Fibroblast of upper back skin (primary cell): ENCODE measurements at places on chromosomes 16 and 17.

- DNase-seq = peak; percentile 57
These were observed 1.1 kb upstream of the USP32 start for GRCh38 chr17:60392845-60393702.

GRCh38 chr16:84911486-84912216 lies 91.9 kb downstream of the CRISPLD2 start:
- no peak for DNase-seq

DNA sequence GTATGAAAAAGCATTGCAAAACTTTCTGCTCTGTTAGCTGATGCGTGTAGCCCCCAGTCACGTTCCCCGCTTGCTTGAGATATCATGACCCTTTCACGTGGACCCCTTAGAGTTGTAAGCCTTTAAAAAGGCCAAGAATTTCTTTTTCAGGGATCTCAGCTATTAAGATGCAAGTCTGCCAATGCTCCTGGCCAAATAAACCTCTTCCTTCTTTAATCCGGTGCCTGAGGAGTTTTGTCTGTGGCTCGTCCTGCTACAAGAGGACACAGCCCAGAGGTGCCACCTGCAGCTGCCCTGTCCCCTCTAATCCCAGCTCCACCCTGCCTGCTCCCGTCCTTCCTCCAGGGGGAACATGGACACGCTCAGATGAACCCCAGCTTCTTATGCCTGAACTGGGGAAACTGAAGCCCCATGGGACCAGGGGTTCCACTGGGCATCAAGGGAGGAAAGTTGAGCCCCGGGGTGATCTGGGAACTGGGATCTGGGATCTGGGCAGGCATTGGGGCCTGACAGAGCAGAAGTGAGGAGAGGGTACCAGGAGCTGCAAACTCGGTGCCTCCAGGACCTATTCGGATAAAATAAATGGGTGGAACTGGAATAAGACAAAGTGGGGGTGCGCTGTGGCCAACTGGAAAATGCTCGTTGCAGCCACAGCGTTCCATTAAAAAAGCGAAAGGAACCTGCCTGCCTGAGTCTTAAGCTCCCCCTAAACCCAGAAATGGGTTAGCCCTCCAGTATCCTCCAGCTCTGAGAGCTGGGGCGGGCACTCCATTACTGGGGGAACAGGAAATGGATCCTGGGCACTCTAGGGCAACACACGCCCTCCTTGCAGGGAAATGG lies 19.7 kb downstream of the QPRT start:
- no peak for DNase-seq

GRCh38 chr16:85897382-85897781 lies 1.6 kb upstream of the IRF8 start:
- no peak for DNase-seq

DNA sequence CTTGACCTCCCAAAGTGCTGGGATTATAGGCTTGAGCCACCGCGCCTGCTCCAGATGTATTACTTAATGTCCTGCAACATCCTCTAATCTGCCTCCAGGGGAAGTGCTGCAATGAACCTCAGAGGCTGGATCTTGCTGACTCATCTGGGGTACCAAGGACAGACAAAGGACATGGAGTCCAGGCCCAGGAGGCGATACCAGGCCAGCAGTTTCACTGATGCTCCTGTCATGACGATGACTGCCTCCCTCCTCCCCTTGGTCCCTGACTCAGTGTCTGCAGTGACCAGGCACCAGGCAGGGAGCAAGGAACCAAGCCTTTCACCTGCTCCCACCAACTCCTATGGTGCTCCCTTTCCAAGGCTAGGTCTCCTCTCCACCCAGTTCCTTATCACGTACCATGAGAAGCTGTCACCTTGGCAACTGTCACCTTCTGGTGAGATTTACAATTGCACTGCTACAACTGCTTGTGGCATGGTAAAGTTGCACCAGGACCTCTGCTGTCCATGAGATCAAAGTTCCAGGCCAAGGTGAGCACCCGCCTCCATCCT lies 21.6 kb upstream of the PHOSPHO1 start:
- no peak for DNase-seq

DNA sequence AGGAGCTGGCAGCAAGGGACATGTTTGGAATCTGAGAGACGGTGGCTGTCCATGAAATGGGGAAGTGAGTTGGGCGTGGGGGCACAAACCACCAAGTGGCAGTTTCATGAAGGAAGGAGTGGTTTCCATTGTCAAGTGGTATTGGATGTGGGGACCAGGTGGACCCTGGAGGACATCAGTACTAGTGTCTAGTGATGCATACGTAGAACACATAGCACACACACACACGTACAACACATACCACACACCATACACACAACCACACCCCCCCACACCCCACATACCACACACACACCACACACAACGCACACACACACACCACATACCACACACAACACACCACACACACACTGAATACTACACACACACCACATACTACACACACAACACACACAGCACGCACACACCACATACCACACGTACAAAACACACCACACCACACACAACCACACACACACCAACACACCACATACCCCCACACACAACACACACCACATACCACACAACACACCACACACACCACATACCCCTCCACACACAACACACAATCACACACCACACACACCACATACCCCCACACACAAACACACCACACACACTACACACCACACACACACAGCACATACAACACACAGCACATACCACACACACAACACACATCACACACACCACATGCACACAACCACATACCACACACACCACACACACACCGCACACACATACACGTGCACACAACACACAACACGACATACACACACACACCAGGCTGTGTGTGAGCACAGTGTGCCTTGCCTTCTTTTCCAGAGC lies 41.1 kb upstream of the GSE1 start:
- no peak for DNase-seq

DNA sequence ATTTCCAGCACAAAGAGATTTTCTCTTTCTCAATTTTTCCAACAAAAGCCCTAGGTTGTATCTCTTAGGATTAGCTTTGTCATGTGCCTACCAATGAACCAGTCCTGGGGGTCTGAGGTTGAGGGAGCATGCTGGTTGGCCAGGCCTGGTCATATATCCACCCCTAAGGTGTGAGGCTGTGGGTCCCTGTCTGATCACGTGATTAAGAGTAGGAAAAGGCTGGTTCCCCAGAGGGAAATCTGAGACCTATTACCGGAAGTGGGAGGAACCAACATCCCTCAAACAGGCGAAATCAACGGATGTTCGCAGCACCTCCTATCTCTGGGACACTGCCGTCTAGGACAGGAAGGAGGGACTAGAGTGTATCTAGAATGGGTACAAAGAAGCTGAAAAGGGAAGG lies 185.7 kb upstream of the IRX5 start:
- no peak for DNase-seq

GRCh38 chr17:17028059-17028877 lies 14.0 kb upstream of the MPRIP start:
- peak; percentile 56 for DNase-seq

DNA sequence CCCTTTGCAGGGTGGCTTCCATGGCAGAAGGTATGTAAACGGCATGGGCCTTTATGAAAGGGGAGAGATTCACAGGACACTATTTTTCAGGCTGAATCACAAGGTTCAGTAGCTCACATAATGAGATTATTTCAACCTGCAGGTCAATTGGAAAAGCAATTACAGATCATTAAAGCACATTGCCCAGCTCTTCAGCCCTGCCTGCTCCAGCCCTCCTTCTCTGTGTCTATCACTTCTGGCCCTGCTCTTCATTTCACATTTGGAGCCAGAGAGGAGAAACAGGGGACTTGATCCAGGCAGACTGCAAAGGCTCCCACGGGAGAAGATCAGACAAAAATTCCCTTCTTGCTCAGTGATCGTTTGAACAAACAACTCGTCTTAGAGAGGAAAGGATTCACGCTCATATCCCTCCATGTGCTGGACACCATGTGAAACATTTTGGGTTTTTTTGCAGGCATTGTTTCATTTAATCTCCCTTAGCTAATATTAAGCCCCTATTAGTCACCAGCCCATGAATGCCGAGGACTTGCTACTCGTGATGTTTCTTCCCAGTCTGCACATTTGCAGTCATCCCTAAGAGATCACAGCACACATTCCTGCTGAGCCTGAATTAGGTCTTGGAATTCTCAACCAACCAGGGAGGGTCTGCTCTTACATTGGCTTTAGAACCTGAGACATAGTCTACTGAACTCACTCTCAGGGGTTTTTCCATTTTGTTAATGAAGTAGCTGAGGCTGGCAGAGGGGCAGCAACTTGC lies 443.9 kb upstream of the CCL2 start:
- no peak for DNase-seq

- DNase-seq = no peak
These were observed 4.6 kb downstream of the ANKRD13B start for GRCh38 chr17:29597361-29598172.

DNA sequence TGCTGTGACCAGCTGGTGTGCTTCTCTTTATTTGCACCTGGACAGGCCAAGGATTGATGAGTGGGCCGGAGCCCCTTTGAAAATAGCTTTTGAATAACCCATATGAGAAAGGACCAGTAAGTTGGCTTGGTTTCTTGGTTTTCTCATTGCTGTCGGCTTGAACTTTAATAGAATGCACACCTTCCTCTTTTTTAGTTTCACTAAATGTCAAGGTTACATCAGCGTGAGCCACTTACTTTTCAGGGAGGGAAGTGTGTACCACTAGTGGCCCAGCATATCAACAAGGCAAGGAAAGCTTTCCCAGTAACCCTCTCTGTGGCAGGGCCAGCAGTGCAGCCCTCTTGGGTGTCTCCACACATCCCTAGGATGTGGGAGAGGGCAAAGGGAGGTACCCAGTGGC lies 433.3 kb downstream of the CA10 start:
- no peak for DNase-seq

DNA sequence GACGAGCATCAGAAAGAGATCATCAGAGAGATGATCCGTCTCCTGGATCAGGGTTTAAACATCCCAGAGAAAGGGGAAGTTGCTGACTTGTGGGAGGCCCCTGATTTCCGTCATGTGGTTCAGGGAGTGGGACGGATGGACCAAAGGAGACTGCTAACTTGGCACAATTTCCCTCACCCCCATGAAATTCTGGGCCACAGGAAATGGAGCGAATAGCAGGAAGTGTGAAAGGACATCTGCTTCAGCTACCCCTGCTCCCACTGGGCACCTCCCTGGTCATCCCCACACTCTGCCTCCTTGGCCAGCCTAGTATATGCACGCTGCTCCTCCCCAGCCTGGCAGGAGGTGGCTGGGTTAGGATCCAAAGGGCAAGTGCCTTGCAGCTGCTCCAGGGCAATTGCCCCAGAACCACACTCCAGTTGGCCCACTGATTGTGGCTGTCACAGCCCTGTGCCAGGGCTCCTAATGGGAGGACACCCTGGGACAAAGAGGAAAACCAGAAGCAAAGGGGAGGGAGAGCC lies 1.3 kb downstream of the ARRB2 start:
- no peak for DNase-seq

DNA sequence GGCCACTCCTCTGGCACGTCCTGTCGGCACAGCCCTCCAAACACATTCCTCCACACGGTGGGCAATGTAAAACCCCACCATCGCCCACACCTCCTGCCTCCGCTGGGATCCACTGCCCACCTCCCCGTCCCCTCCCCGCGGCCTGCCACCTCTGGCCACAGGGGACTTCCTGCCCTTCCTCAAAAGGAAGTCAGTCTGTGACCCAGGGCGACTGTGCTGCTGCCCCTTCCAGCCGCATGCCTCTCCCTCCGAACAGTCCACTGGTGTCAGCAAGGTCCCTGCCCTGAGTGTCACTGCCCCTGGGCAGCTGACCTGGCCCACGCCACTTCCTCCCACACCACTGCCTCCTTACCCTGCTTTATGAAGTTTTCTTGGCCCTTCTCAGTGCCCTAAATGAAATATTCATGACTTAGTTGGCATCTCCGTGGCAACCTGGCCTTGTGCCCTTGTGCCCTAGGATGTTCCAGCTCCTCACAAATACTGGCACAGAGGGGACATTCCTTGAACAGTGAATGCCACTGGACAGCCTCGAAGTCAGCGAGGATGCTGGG lies 2.0 kb downstream of the PLD6 start:
- no peak for DNase-seq

DNA sequence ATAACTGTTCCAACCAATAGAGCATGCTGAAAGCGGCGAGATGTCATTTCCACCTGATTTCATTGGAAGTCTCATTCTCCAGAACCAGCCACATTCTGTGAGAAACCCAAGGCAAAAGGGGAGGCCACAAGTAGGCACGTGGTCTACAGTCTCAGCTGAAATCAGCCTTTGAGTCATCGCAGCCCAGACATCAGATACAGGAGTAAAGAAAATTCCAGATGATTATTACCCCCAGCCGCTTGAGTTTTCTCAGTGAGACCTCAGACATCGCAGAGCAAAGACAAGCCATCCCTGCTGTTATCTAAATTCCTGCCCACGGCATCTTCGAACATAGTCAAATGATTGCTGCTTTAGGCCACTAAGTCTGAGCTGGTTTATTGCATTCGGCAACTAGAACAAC lies 23.1 kb downstream of the STAT3 start:
- DNase-seq = peak; percentile 80

- no peak for DNase-seq
These were observed 50.7 kb downstream of the PRMT7 start for GRCh38 chr16:68361485-68361884.

GRCh38 chr16:53576210-53576609 lies 73.2 kb upstream of the AKTIP start:
- no peak for DNase-seq

DNA sequence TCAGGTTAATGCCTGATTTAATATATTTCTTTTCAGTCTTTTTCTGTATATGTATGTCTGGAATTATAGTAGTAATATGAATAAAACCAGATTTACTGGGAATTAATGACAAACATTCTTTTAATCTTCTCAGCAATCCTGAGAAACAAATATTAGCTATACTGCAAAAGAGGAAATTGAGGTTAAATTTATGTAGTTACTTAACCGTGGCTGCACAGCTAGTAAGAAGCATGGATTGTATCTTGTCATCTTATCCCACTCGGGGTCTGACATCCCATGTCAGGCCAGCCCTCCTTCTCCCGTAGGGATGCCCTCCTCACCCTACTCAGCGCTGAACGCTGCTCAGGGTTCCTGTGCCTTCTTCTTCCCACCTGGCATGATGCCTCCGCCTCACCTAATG lies 143.0 kb downstream of the FTO start:
- no peak for DNase-seq

GRCh38 chr16:3215601-3216262 lies 19.2 kb downstream of the ZNF200 start:
- no peak for DNase-seq

- DNase-seq = no peak
These were observed 512.2 kb downstream of the GRIN2A start for GRCh38 chr16:9670033-9670432.
